ENCODE measurements at places on chromosomes 4 and X.

DNA sequence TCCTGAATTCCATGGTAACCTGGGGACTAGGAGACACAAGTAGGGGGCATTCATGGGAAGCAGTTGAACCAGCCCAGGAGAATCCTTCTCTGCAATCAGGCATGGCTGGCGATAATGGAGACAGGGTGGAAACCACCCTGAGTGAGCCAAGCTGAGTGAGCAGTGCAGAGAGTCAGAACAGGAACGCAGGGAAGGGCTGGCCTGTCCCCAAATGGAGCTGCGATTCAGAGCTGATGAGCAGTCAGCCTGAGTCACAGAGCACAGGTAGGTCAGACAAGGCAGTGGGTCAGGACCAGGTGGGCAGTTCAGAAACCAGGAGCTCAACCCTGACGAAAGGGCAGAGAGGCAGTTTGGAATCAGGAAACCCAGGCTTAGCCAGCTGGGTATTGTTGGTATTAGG, 129.0 kb downstream of the BTC start:
- no peak for DNase-seq

GRCh38 chr4:108168671-108169523, at the start of gene LEF1:
LEF1 (minus strand) TSS chr4:108168932; CDS start chr4:108167767, 1,165 bp downstream.
- peak; percentile 63 for DNase-seq

DNA sequence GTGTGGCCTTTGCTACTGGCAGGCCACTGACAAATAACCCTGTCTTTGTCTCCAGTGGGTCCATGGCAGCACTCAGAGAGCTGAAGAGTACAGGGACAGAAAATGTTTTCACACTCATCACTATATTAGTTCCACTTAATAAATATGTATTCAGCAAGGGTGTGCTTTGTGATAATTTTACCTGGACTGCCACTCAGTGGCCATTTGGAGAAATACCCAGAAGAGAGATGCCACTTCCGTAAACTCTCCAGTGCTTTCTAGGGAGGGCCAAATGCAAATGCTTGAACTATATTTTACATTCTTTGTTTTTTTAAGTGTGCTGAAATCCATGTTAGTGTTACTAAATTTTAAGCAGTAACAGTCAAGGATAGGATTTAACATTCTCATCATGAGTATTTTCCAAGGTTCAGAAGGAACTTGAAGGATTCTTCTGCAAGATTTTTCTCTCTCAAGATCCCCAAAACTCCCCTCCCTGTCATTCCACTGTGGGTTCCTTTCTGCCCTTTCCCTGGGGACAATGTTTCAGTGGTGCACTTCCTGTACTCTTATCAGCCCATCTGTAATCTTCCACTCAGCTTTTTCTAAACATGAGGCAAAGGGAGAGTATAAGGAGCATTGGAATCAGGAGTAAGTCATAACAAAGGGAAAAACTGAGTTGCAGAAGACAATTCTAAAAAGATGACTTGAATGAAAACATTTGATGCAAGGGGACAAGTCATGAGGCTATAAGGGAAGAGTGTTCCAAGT, 46.0 kb downstream of the TFDP3 start:
- DNase-seq, result no peak

DNA sequence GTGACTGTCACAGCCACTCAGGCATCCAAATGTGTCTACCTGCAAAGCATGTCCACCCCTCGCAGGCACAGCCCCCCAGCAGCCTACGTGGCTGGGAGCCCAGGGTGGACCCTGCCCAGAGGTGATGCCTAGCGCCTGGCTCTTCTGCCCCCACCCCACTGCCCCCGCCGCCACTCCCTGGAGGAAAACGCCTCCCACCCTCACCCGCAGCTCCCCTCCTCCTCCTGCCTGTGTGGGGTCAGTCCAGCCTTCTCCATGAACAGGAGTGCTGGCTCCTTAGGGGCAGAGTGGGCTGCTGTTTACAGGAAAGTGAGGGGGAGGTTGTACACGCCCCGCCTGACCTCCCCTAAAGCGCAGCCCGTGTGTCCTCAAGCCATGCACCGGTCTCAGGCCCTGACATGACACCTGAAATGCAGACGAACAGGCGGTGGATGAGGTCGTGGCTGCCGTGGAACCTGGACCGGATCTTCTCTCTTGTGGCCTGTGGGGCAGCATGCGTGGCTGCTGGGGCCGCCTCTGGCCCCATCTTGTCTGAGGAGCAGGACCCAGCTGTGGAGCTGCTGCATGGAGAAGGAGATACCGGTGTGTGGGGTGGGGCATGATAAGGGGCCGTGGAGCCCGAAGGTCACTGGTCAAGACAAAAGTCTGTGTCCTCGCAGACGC, 11.9 kb upstream of the MXD4 start:
- DNase-seq, result no peak

- peak; percentile 36 for DNase-seq
These were observed 10.2 kb upstream of the CASK start for GRCh38 chrX:41933546-41933945.

DNA sequence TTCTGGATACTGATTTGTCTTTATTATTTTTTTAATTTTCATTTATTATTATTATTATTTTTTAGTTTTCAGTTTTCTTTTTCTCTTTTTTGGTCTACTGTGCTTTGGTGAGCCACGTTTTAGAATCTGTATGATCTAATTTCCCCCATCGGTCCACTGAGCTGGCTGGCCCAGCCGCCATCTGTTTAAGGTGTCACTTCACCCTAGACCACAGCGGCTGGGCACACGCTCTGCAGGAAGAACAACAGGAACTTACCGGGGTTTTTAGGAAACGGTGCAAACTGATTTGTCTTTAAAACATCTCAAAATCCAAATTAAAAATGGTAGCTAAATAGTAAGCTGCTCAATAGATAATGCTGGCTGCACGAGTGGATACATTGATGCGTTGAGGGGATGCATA, 48.8 kb upstream of the AMOT start:
- DNase-seq, result no peak

DNA sequence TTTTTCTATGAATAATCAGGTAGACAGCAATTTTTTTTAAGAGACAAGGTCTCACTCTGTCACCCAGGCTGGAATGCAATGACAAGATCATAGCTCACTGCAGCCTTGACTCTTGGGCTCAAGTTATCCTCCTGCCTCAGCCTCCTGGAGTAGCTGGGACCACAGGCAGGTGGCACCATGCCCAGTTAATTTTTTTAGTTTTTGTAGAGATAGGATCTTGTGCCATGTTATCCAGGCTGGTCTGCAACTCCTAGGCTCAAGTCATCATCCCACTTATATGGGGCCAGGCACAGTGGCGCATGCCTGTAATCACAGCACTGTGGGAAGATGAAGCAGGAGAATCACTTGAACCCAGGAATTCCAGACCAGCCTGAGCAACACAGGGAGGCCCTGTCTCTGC, 26.8 kb downstream of the AFAP1 start:
- no peak for DNase-seq

GRCh38 chr4:141569141-141569540, 67.2 kb upstream of the IL15 start:
- DNase-seq, result no peak

DNA sequence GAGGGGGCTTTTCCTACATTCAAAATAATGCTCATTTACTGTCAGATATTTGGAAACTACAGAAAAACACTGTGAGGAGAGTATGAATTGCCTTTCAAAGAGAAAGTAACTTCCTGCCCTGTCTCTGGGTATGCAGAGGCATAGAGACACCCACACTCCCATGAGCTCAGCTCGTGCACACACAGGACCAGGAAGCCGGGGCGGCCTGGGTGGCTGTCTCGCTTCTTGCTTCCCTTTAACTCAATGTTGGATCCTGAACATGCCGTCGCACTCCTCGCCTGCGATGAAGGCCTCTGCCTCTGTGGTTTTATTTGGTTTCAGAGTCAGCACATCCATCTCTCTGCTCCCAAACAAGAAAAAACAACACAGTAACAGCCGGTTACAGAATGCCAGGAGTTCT, 40.1 kb upstream of the GPR78 start:
- DNase-seq, result no peak

- no peak for DNase-seq
These were observed 356.4 kb upstream of the NOCT start for GRCh38 chr4:138659037-138659811.

DNA sequence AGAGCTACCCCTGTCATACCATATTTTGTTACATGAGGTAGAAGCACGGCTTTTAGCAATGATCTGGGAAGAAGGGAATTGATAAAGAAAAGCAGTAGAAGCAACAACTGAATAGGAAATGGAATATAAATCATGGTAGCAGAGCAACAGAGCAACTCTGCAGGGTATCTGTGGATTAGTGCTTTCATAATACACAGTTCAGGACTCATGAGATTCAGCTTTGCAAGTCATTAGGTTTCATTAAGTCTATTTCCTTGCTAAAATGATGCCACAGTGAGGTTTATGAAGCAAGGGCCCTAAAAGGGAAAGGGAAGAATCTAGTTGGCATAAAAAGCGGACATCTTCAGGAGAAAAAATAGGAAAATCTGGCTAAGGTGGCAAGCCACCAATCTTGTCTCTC, 45.6 kb upstream of the GRPR start:
- DNase-seq, result no peak

DNA sequence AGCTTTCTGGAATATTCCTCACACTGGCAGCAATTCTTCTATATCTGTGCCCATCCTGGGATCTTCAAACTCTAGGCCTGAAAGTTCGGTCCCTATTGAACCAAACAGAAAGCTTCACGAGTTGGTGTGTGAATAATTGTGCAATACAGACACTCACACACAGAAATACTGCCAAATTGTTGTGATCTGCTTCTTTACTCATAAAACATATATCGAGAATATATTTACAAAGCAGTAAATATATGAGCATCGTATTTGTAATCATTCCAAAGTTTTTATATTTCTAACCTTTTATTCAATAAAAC, 56.6 kb upstream of the BEX4 start:
- DNase-seq, result no peak

DNA sequence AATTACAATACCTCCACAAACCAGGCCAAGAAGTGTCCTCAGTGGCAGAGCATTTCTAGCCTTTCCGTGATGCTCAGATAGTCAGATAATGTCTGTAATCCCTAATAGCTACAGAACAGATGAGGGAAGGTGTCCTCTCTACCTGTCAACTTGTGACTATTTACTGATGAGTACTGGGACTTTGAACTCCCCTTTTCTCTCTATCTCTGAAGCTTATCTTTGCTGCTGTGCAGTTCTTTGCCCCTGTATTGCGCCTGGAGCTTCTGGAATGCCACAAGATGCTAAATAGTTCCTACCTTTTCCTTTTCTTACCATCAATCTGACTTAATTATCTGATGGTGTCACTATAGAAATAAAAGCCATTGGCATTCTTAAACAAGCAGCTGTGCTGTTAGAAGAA, 30.5 kb downstream of the FGF2 start:
- DNase-seq, result no peak

- no peak for DNase-seq
These were observed 37.5 kb upstream of the TMEM150C start for GRCh38 chr4:82599336-82599735.

DNA sequence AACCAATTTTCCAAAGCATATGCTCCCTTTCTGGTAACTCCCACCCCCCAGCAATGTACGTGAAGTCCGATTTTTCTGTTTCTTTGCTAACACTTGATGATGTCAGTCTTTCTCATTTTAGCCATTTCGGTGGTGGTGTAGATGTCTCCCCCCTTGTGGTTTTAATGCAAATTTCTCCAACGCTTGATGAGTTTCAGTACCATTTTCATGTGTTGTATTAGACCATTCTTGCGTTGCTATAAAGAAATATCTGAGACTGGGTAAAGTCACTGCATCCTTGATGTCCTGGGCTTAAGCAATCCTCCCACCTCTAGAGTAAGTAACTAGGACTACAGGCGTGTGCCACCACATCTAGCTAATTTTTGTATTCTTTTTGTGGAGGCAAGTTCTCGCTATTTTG, 148.4 kb upstream of the VCX3A start:
- no peak for DNase-seq

GRCh38 chr4:128424527-128425497, 137.2 kb upstream of the PGRMC2 start:
- DNase-seq, result no peak

DNA sequence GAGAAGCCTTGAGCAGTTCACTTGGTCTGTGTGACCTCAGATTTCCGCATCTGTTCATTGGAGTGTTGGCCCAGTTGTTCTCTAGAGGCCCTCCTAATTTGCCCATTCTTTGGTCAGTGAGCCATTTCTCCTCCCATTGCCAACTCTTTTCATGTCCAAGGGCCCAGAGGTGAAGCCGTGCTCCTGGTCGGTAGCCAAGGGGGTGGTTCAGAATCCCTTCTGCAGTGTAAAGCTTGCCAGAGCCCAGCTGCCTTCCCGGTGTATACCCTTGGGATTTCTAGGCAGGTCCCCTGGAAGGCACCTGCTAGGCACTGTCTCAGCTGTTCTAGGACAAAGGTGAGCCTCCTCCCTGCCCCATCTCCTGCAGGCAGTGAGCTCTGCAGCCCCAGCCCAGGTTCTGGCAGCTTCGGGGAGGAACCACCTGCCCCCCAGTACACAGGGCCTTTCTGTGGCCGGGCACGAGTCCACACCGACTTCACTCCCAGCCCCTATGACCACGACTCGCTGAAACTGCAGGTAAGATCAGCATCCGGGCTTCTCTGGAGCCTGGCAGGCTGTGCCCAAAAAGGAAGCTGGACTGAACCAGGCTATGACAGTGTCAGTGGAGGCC, 12.3 kb downstream of the SASH3 start:
- DNase-seq, result no peak

- no peak for DNase-seq
These were observed 15.0 kb downstream of the ADD1 start for GRCh38 chr4:2858451-2859217.

GRCh38 chrX:136148391-136148790, 1.1 kb downstream of the FHL1 start:
- no peak for DNase-seq
